CD4-positive, alpha-beta T cell treated with Interleukin-2 at 100 ng/mL for 4 hours (primary cell): ENCODE measurements at places on chromosomes 1 and 21.

GRCh38 chr1:43035821-43036741 lies 77.4 kb upstream of the SLC2A1 start:
- no peak for DNase-seq

GRCh38 chr1:59285691-59286090 lies 11.2 kb upstream of the FGGY start:
- DNase-seq: no peak

DNA sequence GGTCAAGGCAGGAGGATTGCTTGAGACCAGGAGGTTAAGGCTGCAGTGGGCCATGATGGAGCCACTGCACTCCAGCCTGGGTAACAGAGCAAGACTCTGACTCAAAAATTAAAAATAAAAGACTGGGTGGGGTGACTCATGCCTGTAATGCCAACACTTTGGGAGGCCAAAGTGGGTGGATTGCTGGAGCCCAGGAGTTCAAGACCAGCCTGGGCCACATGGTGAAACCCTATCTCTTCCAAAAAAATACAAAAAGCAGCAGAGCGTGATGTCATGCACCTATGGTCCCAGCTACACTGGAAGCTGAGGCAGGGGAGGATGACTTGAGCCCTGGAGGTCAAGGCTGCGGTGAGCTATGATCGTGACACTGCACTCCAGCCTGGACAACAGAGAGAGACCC lies 44.4 kb upstream of the COX20 start:
- no peak for DNase-seq

DNA sequence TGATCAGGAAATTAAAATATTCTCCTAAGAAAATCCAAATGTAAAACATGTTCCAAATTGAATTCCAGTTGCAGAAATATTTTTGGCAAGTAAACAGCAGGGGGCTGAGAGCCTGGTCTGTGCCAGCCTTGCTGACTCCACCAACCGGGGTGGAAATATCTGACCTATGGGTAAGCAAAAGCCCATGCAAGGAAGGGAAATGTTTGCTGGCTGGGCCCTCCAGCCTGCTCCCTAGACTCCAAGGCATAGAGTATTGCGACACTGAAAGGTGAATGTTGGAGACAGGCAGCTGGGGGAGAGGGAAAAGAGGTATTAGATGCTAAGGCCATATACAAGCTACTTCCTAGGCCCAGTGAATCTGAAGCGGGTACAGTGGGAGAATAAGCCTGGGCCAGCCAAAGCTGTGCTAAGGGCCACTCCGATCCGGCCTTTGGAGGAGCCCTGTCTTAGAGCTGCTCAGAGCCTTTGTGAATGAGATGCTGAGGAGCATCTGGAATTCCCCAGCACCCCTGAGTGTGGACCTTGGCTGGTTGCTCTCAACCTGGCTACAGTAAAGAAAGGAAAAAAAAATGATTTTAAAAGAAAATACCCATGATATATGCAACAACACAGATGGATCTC lies 24.9 kb upstream of the ATP1B1 start:
- no peak for DNase-seq

DNA sequence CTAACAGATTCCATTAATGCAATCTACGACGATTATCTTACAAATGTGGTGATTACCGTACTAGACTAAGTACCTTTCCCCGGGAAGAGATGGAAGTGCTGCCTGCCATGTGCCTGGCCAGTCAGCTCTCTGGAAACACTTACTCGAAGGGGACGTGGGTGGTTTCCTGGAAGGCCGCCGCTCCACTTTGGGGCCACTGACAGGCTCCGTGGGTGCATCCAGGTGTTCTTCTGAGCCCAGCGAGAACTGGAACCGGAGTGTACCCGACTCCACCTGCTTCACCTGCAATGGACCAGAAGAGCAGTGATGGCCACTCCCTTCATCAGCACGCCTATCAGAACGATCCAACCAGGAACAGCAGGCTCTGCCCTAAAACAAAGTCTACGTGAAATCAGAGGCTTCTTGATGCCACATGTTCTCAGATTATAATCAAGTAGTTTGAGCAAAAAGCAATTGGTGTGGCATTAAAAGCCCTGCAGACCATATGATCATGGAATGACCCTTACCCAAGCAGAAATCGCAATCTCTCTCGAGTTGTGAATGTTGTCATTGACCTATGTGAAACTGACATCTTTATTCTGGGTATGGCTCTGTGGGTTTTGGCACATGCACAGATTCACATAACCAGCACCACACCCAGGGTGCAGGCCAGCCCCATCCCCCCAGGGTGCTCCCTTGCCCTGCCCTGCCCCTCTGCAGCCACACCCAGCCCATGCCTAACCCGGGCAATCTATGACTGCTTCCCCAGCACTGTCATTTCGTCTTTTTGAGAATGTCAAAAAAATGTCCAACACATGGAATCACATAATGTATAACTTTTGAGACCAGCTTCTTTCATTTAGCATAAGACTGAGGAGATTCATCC lies 64.5 kb downstream of the NPHP4 start:
- DNase-seq: no peak

- DNase-seq: no peak
These were observed 44.5 kb downstream of the LRRC53 start for GRCh38 chr1:74467786-74468377.
